ENCODE measurements at places on chromosomes 6 and 20.

GRCh38 chr6:2695454-2696095 is 55.1 kb downstream of the MYLK4 start:
- H3K27me3 ChIP-seq: peaks cover 3% of the 10 kb centered on the region
- no peaks in the 10 kb centered on the region for H3K36me3 ChIP-seq
- no peak overlapping the region for H3K4me3 ChIP-seq
- H3K27ac ChIP-seq: no peak overlapping the region
- DNase-seq: no peak
- H3K4me1 ChIP-seq: peaks cover 8% of the 10 kb centered on the region

- no peaks in the 10 kb centered on the region for H3K36me3 ChIP-seq
- H3K4me1 ChIP-seq: peaks cover 9% of the 10 kb centered on the region
- peak; percentile 23 for DNase-seq
- H3K27ac ChIP-seq: no peak overlapping the region
Measured at GRCh38 chr6:41182069-41183034, 18.6 kb downstream of the TREML2 start.

DNA sequence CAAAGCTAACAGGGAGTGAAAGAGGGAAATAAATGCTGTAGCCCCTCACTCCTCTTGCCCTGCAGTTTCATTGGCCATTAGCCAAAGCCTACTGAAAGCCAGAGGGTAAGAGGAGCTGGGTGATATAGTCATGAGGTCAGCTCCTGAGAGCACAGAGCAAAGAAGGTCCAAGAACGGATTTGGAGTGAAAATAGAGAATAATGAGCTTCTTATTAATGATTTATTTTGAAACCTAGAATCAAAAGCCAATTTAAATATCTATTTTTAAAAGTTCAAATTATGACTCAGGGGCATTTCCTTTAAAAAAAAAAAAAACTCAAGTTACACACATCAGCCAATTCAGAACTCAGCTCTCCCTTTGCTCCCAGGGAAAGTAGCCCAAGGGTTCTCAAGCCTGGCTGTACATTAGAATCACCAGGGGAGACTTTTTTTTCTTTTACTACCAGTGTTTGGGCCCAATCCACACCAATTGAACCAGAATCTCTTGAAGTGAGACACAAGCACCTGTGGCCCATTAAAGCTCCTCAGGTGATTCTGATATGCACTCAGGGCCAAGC is 79.1 kb downstream of the SNAP25 start:
- DNase-seq: no peak
- H3K4me3 ChIP-seq: no peak overlapping the region
- peaks cover 4% of the 10 kb centered on the region for H3K27me3 ChIP-seq
- no peaks in the 10 kb centered on the region for H3K4me1 ChIP-seq

GRCh38 chr6:41055149-41055548 is 2.1 kb downstream of the APOBEC2 start:
- H3K4me3 ChIP-seq: peak overlapping the region; percentile 29
- peaks cover 93% of the 10 kb centered on the region for H3K4me1 ChIP-seq
- H3K36me3 ChIP-seq: peaks cover 2% of the 10 kb centered on the region

DNA sequence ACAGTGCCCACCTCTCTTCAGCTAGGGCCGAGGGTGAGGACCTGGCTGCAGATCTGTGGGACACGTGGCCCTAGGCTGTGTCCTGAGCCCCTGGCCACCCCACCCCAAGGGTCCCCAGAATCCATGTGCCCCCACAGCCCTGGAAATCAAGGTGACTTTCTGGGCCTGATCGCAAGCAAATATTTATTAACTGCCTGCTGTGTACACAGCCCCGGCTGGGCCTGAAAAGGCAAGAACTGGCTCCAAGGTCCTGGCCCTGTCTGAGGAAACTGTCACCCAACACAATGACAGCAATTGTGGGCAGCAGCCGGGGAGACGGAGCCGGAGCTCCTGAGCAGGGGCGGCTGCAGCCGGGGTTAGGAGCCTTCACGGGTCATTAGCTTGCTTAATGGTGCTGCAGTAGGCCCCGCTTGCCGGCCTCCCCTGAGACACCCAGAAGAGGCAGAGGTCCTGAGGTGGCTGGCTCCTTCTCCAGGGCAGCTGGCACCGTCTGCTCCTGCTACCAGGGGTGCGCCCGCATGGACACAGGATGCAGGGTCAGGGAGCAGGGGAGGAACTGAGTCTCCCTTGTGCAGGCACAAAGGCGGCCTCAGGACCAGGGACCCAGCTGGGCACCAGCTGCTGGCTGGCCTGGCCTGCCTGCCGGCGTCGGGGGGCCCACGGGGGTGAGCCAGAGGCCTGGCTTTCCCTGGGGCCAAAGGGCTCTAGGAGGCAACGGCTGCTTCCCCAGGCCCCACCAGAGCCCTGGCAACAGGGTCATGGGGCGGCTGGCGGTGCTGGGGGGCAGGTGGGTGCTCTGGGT is 24.1 kb downstream of the NPEPL1 start:
- peaks cover 46% of the 10 kb centered on the region for H3K4me1 ChIP-seq
- no peak overlapping the region for H3K27ac ChIP-seq
- peaks cover 23% of the 10 kb centered on the region for H3K27me3 ChIP-seq

GRCh38 chr6:5004373-5005037 is 668 bp upstream of the RPP40 start:
- H3K27ac ChIP-seq: peak overlapping the region; percentile 64
- DNase-seq: no peak

DNA sequence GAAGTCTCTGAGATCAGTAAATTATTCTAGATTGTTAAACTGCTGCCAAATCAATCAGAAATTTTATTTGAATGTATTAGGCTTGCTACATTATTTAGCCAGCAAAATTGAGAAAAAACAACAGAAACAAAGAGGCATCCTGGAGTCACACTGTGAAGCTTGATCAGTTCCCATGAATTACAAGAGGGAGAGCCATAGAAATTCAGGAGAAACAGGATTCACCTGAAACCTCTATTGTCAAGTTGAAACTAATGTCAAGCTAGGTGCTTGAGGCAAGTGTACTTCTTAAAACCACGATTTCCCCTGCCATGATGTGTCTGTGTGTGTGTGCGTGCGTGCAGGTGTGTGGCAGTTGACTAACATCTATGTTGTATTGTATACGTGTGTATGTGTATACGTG is 439.1 kb upstream of the NOX3 start:
- no peak overlapping the region for H3K4me3 ChIP-seq
- DNase-seq: no peak
- H3K27ac ChIP-seq: no peak overlapping the region
- no peaks in the 10 kb centered on the region for H3K27me3 ChIP-seq

DNA sequence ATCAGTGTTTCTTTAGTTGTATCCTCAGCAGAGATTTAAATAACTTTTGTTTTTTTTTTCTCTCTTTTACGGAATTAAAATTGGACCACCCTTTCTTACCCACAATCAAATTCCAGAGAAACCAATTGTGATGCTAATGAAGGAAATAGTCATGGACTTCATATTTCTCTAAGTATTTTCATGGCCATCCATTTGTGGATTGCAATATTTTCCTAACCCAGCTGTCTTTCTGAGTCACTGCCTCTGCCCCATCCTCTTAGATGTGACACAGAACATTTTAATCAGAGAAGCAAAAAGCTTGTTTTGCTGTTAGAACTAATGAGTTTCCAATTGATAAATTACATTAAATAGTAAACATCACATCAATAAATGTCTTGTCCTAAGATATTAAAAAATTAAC is 405.5 kb upstream of the ADGRB3 start:
- H3K4me1 ChIP-seq: no peaks in the 10 kb centered on the region
- no peak overlapping the region for H3K4me3 ChIP-seq
- no peak for DNase-seq
- peaks cover 5% of the 10 kb centered on the region for H3K27me3 ChIP-seq

DNA sequence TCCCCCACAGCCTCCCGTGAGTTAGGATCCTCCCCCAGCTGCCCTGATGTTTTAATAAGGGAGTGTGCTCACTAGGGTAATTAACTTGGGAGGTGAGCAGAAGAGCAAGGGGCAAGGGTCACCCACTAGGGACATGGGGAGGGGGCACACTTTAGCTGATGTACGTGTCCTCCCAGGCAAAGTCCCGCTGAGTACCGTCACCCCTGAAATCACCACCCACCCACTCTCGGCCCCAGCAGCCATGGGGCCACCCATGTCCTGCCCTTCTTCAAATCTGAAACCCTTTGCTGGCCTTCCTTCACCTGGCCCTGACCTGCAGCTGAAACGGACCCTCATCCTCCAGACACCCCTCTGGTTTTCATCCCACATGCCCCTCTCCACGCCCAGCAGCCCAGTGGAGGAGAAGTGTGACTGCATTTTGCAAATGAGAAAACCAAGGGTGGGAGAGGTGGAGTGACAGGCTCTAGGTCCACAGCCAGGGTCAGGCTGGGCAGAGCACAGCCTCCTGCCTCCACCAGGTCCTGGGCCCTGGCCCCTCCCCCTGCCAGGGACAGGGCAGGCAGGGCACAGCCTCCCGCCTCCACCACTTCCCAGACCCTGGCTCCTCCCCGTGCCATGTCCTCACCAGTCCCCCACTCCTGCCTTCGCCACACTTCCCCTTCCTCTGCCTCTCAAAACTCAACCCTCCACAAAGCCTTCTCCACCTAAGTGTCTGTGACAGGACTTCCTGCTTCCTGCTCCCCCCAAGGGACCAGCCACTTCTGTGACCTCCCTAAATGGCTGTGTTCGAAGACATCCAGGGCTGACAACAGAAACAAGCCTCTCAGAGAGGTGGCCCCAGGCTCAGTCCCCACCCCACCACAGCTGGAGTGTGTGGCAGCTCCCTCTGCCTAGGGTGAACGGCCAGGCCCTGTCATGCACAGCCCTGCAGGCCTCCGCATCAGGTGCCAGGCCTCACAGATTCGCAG is 15.1 kb downstream of the ACSS1 start:
- peaks cover 14% of the 10 kb centered on the region for H3K4me1 ChIP-seq
- H3K36me3 ChIP-seq: no peaks in the 10 kb centered on the region
- H3K27me3 ChIP-seq: peaks cover 28% of the 10 kb centered on the region
- DNase-seq: no peak

DNA sequence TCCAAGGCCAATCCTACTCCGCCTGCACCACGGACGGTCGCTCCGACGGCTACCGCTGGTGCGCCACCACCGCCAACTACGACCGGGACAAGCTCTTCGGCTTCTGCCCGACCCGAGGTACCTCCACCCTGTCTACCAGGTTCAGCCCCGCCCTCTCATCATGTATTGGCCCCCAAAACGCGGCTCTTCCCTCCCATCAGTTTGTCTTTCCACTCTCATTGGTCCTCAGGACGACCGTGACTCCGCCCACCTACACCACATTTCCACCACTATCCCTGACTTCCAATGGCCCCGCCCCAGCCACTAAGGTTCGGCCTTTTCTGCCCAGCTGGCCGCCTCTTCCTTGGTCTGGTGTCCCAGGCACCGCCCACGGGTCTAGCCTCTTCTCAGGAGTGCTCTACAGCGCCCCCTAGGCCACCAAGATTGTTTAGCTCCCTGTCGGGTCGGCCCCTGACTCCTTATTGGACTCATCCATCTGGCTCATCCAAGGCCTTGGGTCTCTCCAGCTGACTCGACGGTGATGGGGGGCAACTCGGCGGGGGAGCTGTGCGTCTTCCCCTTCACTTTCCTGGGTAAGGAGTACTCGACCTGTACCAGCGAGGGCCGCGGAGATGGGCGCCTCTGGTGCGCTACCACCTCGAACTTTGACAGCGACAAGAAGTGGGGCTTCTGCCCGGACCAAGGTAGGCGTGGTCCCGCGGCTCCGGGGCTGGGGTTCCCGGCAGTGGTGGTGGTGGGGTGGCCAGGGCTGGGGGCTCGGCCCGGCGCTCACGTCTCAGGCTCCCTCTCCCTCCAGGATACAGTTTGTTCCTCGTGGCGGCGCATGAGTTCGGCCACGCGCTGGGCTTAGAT is 3.1 kb downstream of the MMP9 start:
- H3K4me3 ChIP-seq: no peak overlapping the region
- peaks cover 6% of the 10 kb centered on the region for H3K36me3 ChIP-seq
- peak; percentile 40 for DNase-seq
- peaks cover 34% of the 10 kb centered on the region for H3K4me1 ChIP-seq
- no peak overlapping the region for H3K27ac ChIP-seq

DNA sequence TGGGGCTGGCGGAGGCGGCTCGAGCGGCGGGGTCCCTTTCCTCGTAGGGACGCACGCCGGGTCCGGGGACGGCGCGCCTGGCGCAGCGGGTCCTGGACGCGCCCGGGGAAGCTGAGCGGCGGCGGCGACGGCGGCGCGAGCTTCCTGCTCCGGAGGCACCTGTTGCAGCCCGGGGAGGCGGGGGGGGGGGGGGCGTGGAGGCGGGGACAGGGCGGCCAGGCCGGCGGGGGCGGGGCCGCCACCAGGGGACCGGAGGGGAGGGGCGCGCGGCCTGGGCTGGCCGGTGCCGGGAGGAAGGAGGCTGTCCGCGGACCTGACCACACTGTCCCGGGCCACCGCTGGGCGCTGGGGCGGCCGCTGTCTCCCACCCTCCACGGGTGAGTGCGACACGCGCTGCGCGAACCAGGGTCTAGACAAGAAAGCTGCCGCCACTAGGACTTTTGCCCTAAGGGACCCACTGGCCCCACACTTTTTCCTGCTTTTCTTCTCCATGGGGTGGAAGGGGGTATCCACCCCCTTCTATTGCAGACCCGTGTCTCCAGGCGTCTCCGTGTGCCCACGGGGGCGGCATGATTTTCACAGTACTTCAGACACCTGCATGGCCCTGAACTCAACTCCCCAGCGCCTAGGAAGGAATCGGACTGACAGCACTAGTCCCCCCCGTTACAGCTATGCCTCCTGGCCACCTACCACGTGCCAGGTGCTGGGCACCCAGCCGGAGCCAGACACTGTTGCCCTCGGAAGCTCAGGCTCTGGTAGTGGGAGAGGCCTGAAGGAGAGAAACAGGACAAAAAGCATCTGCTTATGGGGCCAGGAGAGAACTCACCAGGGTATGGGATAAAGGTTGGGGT is at the start of gene NFATC2:
NFATC2 (minus strand) TSS at position 149 of the 851 bp plus-strand sequence. CDS start 220 bp downstream, outside the sequence.
- peak within 1 kb of the TSS; percentile 65 for H3K4me3 ChIP-seq
- peak; percentile 71 for DNase-seq
- no peaks in the 10 kb centered on the region for H3K36me3 ChIP-seq

GRCh38 chr6:134701301-134701700 is 248.6 kb downstream of the ALDH8A1 start:
- no peaks in the 10 kb centered on the region for H3K36me3 ChIP-seq
- no peak overlapping the region for H3K27ac ChIP-seq
- no peak for DNase-seq
- H3K4me1 ChIP-seq: no peaks in the 10 kb centered on the region

- H3K4me3 ChIP-seq: no peak overlapping the region
- H3K27me3 ChIP-seq: peaks cover 69% of the 10 kb centered on the region
- H3K4me1 ChIP-seq: no peaks in the 10 kb centered on the region
- H3K36me3 ChIP-seq: no peaks in the 10 kb centered on the region
- no peak for DNase-seq
Measured at GRCh38 chr20:3084986-3085360, 449 bp upstream of the AVP start.

DNA sequence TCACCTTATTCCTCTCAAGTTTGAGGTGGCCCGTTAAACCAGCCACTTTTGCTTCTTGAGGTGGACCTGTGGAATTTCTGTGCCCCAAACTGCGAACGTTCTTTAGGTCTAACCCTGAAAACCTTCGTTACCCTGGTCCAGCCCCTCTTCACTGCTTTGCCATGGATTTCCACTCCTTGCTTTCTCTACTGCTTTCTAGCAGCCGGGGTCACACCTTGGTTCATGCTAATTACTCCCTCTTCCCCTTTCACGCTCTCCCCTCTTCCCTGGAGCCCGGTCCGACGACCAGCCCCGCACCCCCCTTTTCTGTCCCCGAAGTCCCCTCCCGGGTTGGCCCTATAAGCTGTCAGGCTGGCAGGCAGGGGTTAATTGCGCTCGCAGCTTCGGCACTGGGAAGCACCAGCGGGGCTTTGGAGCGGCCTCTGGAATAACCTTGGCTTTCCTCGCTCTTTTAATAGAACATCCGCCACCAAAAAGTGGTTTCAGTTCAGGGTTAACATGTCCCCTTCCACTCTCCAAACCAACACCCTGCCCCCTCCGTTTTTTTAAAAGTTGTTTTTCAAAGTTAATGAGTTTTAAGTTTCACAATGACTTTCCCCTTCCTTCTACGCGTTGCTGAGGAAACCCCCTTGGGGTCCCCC is 1.4 kb upstream of the HIVEP1 start:
- peaks cover 15% of the 10 kb centered on the region for H3K36me3 ChIP-seq
- H3K4me3 ChIP-seq: peak overlapping the region; percentile 87
- H3K27me3 ChIP-seq: no peaks in the 10 kb centered on the region
- H3K27ac ChIP-seq: peak overlapping the region; percentile 96

Data from nephron progenitor cell (in vitro differentiated cells).